ENCODE measurements at places on chromosomes 5 and 9.

DNA sequence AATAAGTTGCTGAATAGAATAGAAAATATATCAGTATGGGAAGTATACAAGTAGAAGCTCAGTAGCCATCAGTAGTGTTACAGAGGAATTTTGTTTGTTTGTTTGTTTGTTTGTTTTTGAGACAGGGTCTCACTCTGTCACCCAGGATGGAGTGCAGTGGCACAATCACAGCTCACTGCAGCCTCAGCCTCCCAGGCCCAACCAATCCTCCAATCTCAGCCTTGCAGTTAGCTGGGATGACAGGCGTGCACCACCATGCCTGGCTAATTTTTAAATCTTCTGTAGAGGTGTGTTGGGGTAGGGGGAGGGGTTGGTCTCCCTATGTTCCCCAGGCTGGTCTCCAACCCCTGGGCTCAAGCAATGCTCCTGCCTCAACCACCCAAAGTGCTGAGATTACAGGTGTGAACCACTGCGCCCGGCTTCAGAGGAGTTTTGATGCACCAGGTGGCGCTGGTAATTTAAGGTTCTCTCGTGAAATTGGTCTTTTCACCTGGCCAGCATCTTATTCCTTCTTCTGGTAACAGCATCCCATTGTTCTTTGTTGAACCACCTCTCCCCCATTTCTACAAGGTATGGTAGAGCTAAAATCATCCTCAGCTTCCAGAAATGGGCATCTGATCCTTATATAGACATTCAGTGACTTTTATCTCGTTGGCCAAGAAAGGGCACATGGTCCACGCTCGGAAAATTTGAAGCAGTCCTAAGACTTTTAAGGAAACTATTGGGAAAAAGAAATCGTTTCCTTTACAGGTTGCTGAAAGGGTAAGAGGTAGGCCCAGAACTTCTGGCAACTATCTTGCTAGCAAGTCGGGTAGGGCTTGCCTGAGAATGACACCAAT, 157.1 kb downstream of the ARRDC3 start:
- DNase-seq: no peak

GRCh38 chr5:131209506-131210150, 38.9 kb downstream of the LYRM7 start:
- DNase-seq: no peak

- DNase-seq: no peak
Measured at GRCh38 chr5:173108914-173109313, 35.4 kb upstream of the BNIP1 start.

- DNase-seq: no peak
Measured at GRCh38 chr5:43037636-43038495, 2.3 kb downstream of the ANXA2R start.

GRCh38 chr5:135467871-135468485, 15.8 kb upstream of the TIFAB start:
- peak; percentile 19 for DNase-seq

Measured in RWPE2 (cell line).